HTR-8/SVneo (cell line): ENCODE measurements at places on chromosomes 11 and 22.

DNA sequence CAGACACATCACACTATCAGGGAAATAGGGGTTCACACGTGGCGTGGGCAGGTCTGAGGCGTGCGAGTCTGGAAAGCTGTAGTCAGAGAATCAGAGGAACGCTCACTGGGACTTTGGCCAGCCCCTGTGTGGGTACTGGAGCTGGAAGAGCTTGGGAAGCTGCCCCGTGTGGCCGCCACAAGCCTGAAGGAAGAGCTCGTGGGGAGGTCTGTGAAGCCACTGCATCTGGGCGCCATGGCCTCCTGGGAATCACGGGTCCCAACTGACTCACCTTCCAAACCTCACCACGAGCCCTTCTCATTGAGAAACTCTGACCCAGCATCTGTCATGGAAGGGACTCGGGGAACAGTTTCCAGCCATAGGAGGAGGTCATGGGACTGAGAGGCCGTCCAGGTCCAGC lies 5.9 kb upstream of the MRGPRF start:
- DNase-seq = no peak

- DNase-seq = peak; percentile 41
Measured at GRCh38 chr22:25777870-25778269, 35.9 kb downstream of the MYO18B start.

- DNase-seq = no peak
Measured at GRCh38 chr11:5178046-5178837, 22.2 kb downstream of the OR51V1 start.

- peak; percentile 66 for DNase-seq
Measured at GRCh38 chr22:31646186-31647019, 15.6 kb downstream of the PISD start.

DNA sequence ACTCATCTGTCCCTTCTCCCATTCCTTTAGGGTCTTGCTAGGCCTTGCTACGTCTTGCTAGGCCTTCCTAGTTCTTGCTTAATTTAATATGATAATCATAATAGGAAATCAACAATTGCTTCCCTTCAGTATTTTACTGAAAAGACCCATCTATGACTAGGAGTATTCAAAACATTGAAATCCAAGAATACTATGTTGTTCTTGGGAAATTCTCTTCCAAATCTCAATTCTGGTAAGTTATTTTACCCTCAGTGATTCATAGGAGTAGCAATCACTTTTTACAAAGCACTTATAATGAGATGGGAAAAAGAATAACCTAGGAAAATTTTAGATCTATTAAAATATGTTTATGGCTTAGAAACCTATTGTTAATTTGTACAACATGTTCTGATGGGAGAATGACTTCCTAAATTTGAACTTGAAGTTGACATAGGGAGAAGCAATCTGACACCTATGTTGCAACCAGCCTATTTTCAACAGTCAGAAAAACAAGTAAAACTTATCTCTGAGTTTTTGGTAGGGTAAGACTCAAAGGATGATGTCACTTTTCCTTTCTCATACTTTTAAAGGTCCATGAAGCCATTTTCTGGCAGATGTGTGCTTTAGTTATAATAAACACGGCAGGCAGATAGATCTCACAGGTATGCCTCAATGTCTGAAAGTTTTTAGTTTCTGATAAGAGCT lies 29.5 kb upstream of the HIPK3 start:
- DNase-seq = peak; percentile 23

DNA sequence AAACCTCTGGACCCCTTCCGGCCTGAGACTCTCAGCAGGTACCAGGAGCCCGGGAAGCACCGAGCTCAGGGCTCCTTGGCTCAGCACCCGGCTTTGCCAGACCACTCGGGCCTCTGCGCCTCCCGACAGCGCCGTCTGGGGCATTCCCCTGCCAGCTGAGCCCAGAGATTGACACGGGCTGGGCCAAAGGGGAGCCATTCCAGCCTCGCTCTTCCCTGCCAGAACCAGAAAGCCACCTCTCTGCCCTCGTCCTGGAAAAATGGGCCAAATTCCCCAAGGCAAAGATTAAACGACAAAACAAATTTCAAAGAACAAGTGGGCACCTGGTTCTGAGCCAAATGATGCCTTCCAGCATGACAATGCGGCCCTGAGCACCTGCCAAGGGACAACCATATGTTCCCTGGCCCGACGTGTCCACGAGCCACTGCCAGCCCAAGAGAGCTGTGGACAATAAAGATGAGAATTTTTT lies 59.3 kb downstream of the CELSR1 start:
- no peak for DNase-seq

DNA sequence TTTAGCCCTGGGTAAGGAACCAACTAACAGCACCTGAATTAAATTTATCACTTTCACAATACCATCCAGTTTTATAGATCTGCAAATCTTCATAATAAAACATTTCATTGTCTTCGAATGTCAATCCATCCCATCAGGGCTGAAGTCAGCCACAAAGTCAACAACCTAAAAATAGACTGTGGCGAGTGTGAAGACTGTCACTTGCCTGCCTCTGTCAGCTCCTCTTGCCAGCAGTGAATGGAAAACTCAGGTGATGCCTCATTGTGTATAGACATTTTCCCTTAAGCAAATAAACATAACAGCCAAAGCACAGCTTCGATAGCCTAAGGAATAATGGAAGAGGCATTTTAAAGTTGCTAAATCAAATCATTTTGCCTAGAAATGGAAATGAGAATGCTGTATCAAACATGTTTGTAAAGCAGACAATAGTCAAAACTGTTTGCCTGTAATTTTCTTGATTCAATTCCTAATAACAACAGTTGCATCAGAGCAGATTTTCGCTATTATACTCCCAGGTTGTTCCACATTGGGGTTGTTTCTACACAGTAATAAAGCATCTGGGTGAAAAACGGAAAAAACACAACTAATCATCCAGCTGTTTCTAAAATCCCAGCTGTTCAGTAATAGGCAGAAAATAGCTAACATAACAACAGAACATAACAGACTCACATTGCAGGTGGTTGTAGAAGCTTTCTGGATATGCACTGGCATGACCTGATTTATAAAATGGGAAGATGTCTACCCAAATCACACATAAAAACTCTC lies 15.7 kb downstream of the KCNA4 start:
- no peak for DNase-seq

DNA sequence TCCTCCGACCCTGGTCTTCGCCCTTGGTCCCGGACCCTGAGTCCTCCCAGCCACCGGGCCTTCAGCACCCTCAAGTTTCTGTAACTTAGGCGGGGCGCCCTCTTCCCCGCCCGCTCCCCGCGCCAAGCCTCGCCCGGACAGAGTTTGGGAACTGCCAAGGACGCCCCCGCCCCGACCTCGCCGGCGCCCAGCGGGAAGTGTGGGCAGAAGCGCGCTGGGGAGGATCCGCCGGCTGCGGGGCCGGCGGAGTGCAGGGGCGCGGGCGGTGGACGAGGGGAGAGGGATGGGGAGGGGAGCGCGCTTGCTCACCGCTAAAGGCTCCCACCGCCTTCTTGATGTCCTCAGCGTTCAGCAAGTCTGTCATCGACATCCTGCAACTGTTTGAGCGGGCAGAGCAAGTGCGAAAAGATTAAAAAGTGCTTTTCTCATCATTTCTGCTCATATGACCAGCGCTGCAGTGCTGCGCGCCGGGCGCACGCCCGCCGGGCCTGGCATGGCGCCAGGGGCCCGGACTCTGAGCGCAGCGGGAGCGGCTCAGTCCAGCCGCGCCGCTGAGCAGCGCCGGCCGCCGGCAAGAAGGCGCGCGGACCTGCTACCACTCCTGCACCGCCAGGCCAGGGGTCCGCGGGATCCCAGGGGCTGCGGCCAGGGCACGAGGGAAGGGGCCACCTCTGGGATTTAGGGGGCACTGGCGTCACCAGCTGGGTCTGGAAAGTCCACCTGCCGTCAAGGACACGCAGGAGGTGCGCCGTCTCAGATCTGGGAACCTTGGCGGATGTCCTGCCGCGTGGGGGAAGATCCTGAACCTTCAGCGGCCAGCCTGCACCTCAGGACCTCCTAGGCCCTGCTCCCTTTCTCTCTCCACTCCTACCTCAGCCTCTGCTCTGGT lies at the start of gene PVALB:
Gene PVALB (minus strand): TSS at position 400 of the 889 bp plus-strand sequence. CDS start 30 bp downstream, at position 370.
- no peak for DNase-seq

DNA sequence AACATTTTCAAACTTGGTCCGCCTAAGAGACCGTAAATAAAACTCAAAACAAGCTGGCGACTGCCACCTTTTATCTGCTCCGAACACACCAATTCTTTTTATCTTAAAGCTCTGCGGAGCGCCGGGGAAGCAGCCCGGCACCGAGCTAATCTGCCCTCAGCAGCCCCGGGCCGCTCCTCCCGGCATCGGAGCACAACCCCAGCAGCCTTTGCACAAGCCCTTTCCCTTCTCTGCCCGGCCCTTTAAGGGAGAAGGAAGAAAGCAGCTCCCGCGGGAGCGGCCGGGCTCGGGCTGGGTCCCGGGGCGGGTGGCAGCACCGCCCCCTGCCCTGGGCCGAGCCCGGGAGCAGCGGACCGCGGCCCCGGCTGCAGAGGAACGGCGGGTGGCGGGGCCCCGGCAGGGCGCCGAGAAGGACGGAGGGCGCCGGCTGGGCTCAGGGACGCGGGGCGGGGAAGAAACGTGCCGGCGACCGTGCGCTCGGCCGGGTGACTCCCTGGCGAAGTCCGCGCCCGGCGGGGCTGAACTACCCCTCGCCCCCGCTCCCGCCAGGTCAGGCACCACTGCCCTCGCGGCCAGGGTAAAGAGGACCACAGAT lies 133.6 kb upstream of the C11orf58 start:
- no peak for DNase-seq

GRCh38 chr22:33779243-33779642 lies 141.0 kb downstream of the LARGE1 start:
- DNase-seq = no peak

DNA sequence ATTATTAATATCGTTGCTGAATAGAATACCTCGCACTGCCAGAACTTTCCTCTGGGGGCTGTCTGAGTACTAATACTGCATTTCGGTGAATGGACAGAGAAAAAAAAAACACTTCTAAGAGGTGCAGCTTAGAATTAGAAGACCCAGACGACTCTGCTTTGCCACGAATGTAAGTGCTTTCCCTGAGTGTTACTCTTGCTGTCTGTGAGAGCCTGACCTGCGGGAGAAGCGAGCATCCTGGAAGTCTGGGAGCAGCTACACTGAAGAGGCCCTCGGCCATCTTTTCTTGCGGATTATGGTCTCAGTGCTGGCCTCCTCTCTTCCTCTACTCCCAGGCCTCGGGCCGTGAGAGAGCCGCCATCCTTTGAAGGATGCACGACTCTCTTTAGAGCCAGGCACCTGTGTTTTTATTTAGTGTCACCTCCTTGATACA lies 94.9 kb downstream of the SCN3B start:
- DNase-seq = no peak

- no peak for DNase-seq
Measured at GRCh38 chr11:120675171-120675570, 163.6 kb downstream of the GRIK4 start.

GRCh38 chr11:5671831-5672230 lies 13.0 kb downstream of the TRIM5 start:
- no peak for DNase-seq

DNA sequence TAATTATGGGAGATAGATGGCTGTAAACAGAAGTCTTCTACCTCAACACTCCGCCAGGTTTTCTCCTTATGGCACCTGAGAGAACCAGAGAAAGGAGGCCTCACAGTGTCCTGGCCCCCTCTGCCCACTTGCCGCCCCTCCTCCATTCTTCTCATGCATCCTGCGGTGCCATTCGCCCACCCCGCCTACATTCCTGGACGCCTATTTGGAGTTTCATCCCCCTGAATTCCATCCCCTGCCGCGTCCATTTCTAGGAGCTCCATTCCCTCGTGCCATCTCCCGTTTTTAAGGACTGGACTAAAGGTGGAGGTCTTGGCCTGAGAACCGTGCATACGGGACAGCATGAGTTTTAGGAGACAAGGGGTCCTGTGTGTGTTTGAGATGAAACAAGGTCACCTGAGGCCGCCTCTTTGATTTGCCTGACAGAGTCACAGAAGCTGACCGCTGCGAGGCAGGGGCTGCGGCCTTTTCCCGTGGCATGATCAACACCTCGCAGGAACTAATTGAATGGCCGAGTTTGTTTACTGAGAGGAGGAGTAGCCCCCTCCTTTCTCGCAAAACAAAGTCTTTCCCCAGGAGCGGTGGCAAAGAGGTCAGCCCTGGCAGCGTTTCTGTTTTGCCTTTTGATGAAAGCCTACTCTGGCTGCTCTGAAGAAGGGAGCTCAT lies 246.2 kb downstream of the ST3GAL4 start:
- no peak for DNase-seq

DNA sequence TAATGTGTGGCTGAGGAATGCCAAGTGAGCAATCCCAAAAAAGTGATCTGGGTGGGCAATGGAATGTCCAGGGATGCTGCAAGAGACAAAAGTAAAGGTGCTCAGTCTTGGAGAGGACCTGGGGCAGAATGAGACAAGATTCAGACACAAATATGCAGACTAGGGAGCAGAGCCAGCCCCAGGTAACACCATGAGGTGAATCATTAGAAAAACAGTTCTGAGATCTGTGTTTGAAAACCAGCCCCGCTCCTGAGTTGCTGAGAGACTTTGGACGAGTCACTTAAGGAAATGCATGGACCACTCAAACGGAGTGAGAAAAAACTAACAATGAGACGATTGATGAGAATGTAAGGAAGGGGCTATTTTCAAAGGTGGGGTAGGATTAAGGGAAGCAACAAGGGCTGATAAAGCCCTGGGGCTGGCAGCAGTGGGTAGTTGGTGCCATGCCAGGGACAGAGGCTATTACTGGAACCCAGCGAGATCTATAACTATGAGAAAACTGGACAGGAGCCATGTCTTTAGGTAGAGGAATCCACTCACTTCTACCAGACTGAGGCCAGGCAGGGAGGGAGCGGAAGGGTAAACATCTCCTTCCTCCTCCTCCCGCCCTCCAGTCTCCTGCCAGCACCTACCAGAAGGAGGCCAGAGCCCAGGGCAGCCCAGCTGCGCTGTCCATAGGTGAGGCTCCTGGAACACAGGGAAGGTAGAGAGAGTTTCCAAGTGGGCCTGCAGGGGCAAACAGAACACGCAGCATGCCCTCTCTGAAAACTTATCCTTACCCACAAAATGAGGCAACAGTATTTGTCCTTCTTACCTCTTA lies 130.4 kb upstream of the TEAD1 start:
- no peak for DNase-seq

DNA sequence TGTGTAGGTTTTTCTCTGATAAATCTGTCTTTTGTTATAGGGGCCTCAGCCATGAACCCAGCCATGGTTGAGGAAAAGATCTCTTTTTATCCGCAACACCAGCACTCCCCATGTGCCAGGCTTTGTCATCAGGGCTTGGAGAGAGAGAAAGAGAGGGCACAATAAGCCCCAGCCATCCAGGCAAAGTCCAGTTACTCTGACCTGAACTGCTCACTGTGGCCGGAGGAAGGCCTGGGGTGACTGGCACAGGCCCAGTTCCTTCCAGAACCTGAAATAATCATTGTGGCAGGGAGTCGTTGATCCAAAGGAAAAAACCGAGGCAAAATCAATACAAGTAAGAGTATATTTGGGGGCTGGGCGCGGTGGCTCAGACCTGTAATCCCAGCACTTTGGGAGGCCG lies 3.9 kb upstream of the ARHGAP8 start:
- no peak for DNase-seq

DNA sequence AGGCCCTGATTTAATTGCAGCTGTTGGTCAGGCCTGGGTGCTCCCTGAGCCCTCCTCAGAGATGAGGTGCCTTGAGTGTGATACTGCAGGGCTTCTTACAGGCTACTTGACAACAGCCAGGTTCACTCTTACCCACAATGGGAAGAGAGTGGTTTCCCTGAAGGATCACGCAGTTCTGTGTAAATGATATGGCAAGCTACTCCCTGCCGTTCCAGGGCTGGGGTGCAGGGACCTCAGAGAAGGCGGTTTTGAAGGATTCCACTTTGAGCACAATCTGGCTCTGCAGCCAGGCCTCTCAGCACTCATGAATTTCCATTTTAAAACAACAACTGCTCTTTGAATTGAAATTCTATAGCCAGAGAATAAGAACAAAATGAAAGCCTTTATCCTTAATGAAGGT lies 92.9 kb downstream of the SLC17A6 start:
- DNase-seq = no peak
